Subcutaneous preadipocyte (primary cell): ENCODE measurements at places on chromosomes 13 and 19. TPM values are rescaled to one million over a fixed set of nuclear protein-coding genes. Genes with fewer than 3 reads are reported as not detected.

Gene RETN
- not detected in 2 replicates for total RNA-seq

Gene SERPINE3
- under 0.01 TPM in 1 of 2 replicates, not detected in the other for total RNA-seq

Gene ZC3H4
- total RNA-seq: 14.7 and 23.1 TPM in 2 replicates

Gene FBXW9
- total RNA-seq: 18.2 and 23.5 TPM in 2 replicates

Gene PODNL1
- 0.20 and 0.73 TPM in 2 replicates for total RNA-seq

Gene CEACAM20
- not detected in 2 replicates for total RNA-seq

Gene MAMSTR
- total RNA-seq: 1.4 and 2.2 TPM in 2 replicates
